ENCODE measurements at places on chromosomes 2 and 18. TPM values are rescaled to one million over a fixed set of nuclear protein-coding genes. Genes with fewer than 3 reads are reported as not detected.

Gene CAVIN2
- 44.5 TPM for polyA plus RNA-seq

Gene TUBA3E
- not detected for polyA plus RNA-seq

Gene SCN7A
- polyA plus RNA-seq: 14.4 TPM

Gene EEF1B2
- polyA plus RNA-seq: 660 TPM

Gene GCG
- not detected for polyA plus RNA-seq

Gene SEC11C
- 69.7 TPM for polyA plus RNA-seq

Gene UGT1A8
- polyA plus RNA-seq: not detected

Gene DSG1
- polyA plus RNA-seq: 0.03 TPM

Gene SULT1C2
- 54.9 TPM for polyA plus RNA-seq

Gene IFIH1
- polyA plus RNA-seq: 7.6 TPM

Gene CROCC2
- 0.06 TPM for polyA plus RNA-seq

Gene POTEC
- 0.09 TPM for polyA plus RNA-seq

Gene CIDEA
- polyA plus RNA-seq: not detected

Gene IL36B
- not detected for polyA plus RNA-seq

Gene ARHGAP15
- polyA plus RNA-seq: 3.0 TPM

Gene GLI2
- 16.3 TPM for polyA plus RNA-seq

Gene TXNDC2
- polyA plus RNA-seq: not detected

- DNase-seq: no peak
Observed at GRCh38 chr2:230877759-230878598, 13.2 kb downstream of the ITM2C start.

- no peak for DNase-seq
Observed at GRCh38 chr2:17816396-17817245, at the start of gene MSGN1. Gene MSGN1 (plus strand): TSS chr2:17816460. CDS start chr2:17816519, 59 bp downstream.

GRCh38 chr2:216057688-216058193 is 23.9 kb downstream of the PECR start:
- DNase-seq: peak; percentile 73

GRCh38 chr2:53744395-53745065 is 23.1 kb upstream of the CHAC2 start:
- no peak for DNase-seq

GRCh38 chr2:120256651-120257000 is 4.0 kb downstream of the RALB start:
- no peak for DNase-seq

DNA sequence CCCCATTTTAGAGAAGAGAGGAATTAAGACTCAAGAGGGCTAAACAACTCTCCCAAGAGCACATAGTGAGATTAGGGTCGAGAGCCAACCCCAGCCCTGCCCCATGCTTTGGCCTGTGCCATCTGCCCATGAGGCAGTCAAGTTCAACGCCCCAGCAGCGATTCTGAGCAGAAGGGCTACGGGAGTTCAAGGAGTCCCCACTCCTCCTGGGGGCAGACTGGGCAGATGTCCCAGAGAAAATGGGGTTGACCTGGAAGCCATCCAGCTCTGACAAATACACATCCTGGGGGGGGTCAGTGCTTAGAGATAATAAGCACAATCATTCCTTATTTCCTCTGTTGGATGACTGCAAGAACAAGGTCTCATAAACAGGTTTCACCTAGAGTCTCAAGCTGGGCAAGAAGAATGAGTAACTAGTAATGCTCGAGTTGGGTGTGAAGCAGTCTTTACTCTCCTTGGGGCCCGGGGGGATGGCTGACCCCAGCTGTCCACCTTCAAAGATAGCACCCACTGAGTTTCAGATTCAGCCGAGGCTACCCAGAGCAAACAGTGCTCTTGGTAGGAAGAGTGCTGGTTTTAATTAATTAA is 716.4 kb downstream of the RNF144A start:
- no peak for DNase-seq

- peak; percentile 41 for DNase-seq
Observed at GRCh38 chr2:159030674-159031380, 62.4 kb downstream of the TANC1 start.

DNA sequence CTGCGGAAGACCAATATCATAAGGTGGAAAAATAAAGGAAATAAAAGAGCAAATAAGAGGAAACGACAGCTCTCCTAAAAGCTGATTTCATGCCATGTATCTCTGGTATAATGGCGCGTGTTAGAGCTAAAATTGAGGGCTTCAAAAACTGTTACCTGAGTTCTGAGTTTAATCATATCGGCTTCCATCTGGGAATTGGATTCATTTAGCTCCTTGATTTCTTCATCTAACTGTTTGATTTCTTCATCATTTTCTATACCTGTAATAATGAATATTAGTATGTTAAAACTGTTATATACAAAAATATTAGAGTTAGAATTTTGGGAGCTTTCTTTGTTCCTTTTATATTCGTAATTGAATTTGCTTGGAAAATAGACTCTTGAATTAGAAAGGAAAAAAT is 57.2 kb upstream of the PXDN start:
- DNase-seq: no peak

GRCh38 chr2:71581026-71581425 is 127.7 kb downstream of the DYSF start:
- no peak for DNase-seq

DNA sequence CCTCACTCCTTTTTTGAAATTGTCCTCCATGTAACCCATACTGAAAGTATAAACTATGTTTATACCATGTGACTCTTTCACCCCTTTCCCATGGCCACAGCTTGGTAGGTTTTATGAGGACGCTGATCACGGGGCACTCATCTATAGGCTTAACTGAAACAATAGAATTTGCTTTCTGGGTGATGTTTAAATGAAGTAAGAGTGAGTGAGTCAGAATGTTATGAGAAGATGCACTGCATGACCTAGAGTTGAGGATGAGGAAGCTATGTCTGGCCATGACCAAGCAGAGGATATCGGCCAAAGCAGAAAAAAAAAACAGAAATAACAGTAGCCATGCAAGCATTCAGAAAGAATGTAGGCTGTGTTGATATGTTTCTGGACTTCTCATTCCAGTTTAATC is 34.9 kb downstream of the SCN1A start:
- DNase-seq: no peak

DNA sequence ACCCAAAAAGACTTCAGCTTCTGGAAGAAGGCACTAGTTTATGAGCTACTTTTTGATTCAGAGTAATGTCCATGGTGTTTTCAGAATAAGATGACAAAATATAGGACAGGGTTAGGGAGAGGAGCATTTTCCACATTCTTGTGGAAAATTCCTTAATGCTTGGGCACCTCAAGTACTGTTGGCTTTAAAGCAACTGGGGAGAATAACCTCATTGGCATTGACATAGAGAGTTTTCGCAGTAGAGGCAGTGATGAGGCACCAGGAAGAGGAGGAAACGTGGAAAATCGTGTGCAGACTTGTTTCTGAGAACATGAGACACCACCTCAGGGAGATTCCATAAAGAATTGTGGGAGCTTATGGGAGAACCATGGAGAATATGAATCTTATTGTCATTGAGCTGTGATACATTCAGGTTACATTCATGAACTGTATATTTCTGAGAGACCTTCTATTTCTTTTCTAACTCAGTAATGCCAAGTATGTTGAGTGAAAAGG is 929.0 kb upstream of the NRXN1 start:
- no peak for DNase-seq

- DNase-seq: no peak
Observed at GRCh38 chr2:223270548-223270947, 218.6 kb downstream of the KCNE4 start.

- DNase-seq: no peak
Observed at GRCh38 chr2:40248294-40248693, 203.6 kb downstream of the SLC8A1 start.

GRCh38 chr2:234193977-234194563 is 143.6 kb downstream of the SPP2 start:
- DNase-seq: no peak

GRCh38 chr2:42092084-42092996 is 44.5 kb downstream of the PKDCC start:
- DNase-seq: no peak

DNA sequence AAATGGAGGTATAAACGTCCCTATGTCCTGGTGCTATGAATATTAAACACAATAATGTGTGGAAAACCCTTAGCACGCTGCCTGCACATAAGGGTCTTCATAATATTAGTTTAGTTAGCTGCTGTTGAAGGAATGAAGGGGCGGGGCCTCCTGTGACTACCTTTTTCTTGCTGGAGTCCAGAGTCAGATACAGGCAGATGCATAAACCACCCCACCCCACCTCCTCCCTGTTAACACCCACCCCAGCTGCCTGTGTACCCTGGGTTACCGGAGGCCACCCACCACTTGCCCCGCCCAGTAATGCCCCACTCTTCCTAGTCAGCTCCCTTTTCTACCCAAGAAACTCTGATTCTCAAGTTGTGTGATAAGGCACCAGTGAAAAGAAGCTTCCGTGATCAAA is 158.4 kb downstream of the EN1 start:
- DNase-seq: no peak

DNA sequence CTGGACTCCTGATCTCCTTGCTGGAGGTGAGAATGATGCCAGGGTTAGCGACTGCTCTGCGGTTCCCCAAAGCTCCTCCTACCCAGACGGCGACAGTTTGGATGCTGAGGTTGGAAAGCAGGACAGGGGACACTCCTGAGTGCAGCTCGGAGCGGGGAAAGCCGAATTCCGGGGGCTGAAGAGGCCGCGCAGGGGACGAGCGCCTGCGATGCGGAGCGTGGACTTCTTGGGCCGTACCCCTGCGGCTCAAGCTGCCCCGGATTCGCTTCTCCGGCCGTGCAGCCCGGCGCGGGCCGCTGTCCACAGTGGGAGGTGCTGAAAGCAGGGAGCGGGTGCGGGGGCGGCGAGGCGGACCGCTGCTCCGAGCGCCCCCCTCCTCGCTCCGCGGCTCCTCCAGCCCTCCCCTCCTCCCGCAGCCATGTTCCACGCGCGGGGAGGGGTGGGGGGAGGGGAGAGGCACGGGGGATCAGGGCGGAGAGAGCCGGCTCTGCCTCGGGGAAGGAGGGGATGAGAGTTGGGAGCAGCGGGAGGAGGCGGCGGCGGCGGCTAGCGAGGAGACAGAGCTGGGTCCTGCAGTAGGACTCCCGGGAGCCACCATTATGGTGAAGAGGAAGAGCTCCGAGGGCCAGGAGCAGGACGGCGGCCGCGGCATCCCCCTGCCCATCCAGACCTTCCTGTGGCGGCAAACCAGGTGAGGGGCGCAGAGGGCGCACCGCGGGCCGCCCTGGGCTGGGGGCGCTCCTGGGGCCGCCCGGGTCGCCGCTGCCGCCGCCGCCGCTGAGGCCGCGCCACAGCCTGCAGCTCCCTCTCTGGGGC is at the start of gene UNC80:
Gene UNC80, plus strand, starts transcription at position 359 of the 816 bp plus-strand sequence. Its CDS starts 241 bp downstream, at position 600.
- peak; percentile 81 for DNase-seq

- DNase-seq: no peak
Observed at GRCh38 chr2:177679611-177680605, 287.3 kb downstream of the AGPS start.

GRCh38 chr2:107325981-107326786 is 440.2 kb upstream of the ST6GAL2 start:
- DNase-seq: no peak

DNA sequence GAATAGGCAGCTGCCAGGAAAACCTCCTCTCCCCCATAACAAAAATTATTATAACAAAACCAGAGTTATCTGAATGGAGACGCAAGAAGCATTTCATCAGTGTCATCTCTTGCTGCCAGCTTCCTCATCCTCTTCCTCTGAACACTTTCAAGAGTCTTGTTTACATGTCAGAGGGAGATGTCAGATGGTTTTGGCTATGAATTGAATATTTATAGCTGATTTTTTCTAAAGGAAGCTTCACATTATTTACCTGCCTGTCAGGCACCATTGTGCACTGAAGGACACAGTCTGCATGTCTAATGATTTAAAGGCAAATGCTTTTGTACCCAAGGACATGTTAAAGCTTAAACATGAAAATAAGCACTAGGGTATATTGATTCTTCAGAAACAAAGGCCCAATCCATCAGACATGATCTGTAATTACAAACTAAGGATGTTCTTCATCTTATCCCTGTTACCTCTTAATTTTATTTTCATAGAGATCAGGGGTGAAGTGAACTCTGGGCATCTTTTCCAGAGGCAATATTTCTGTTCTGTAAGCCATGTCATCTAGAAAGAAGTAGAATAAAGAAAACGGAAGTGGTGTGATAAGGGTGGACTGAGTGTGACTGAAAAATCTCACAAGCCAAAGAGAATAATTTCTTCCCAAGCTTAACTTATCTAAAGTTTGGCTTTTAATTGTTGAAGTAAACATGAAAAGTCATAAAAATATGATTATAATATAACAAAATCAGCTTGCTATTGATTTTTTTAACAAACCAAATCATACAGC is 168.7 kb downstream of the ANKRD44 start:
- no peak for DNase-seq

DNA sequence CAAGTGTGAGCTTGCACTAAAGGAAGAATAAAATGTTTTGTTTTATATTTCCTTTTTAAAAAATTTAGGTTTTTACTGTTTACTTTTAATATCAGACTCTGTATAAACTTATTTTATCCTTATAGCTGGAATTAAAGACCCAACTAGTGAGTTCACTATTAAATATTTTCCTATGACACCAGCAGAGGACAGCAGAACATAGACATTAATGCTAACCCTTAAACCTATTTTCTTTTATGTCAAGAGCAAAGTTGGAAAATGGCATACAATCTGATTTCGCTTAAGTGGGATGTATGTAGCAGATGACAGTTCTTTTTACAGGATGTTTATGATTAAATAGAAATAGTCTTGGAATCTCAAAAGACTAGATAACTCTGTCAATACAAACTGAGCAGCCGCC is 188.2 kb upstream of the XIRP2 start:
- DNase-seq: no peak

GRCh38 chr2:10405448-10405847 is 42.7 kb downstream of the ODC1 start:
- DNase-seq: peak; percentile 68

- DNase-seq: no peak
Observed at GRCh38 chr2:159010963-159011362, 42.5 kb downstream of the TANC1 start.

- no peak for DNase-seq
Observed at GRCh38 chr2:160266037-160266551, 66.0 kb upstream of the ITGB6 start.

GRCh38 chr2:109304242-109304641 is 175.2 kb downstream of the SH3RF3 start:
- no peak for DNase-seq

DNA sequence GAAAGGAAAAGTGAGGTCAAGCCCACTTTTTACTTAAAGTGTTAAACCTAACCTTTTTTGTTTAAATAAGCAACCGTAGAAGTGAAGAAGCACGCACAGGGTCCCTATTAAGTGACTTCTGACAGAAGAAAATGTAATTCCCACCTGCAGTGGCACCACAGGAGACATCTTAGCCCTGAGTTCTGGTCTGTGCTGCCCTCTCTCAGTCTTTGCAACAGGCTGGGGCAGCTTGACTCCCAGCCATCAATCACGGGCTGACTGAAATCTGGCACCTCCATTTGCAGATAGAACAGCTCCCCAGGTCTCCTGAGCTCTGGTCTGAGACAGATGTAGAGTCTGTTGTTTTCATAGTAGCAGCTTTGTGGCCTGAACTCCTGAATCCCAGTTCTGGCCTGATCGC is 170.0 kb downstream of the LTBP1 start:
- DNase-seq: no peak

All from renal cortex interstitium (tissue), 15 donors.